Breast epithelium (tissue), 4 donors: ENCODE measurements at places on chromosomes 6 and 20. TPM values are rescaled to one million over a fixed set of nuclear protein-coding genes. Genes with fewer than 3 reads are reported as not detected.

The RBL1 gene
- 4.6 TPM for total RNA-seq

The CST5 gene
- total RNA-seq: not detected

The TRERF1 gene
- total RNA-seq: 4.1 TPM

The SNAP91 gene
- not detected for total RNA-seq
